ENCODE measurements at places on chromosomes 1 and 21.

DNA sequence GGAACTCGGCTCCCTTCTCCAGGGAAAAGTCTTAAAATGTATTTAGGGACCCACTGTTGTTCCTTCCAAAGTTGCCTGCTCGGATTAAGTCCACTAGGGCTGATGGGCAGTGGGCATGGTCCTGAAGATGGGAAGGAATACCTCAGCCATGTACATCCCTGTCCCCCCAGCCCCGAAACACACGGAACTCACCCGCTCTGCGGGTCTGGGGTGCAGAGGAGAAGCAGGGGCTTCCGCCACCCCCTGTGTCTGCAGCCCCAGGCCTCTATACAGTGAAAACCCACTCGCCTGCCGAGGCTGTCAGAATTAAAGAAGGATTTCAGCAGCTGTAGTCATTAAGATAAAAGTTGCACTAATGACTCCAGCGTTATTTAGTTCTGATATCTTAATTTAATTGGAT is 212.6 kb upstream of the VAMP3 start:
- no peak for DNase-seq

- no peak for DNase-seq
These were observed 6.8 kb upstream of the RNF223 start for GRCh38 chr1:1080951-1081310.

GRCh38 chr21:35489389-35489980 is 440.4 kb upstream of the RUNX1 start:
- no peak for DNase-seq

- no peak for DNase-seq
These were observed 240.8 kb upstream of the FGGY start for GRCh38 chr1:59055908-59056719.

- no peak for DNase-seq
These were observed 8.4 kb downstream of the LRP8 start for GRCh38 chr1:53319296-53320101.

- no peak for DNase-seq
These were observed 245.4 kb downstream of the SMYD3 start for GRCh38 chr1:246261639-246262038.

DNA sequence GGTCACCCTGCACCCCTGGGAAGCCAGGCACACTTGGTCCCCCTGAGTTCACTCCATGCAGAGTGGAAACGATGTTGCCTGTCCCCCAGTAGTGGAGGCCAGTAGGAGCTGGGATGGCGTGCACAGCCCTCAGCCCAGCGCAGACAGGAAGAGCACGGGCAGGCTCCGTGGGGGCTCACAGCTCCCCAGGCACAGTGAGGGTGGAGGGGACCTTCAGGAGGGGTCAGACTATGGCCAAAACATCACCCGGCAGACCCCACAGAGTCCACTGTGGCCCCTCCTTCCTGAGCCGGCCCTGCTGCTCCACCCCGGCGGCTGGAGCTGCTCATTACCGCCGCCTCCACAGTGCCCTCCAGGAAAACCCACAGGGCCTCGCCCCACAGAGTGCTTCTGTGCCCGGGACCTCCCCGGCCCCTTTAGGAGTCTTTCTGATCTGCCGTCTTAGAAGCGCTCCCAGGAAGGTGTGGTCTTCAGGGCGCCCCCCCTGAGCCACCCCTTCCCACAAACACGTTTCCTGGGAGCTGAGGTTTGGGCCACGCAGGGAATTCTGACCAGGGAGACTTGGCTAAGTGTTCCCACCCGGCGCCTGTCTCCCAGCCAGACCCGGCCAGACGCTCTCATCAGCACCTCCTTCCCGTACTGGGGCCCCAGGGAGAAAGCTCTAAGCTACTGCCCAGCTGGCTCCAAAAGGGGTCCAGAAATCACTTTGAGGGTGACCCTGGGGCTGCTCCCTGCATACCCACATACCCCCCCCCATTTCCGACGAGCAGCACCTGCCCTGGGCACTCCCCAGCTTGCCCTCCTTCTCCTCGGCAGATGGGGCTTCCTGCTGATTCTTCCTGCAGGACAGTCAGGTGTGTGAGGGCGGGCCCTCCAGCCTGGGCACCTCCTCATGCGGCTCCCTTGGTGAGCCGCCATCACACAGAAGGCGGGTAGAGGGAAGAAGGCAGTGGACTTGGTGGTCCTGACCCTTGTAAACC is 38.8 kb downstream of the RIPK4 start:
- no peak for DNase-seq

GRCh38 chr1:85024736-85025135 is 23.6 kb downstream of the MCOLN3 start:
- DNase-seq = no peak

DNA sequence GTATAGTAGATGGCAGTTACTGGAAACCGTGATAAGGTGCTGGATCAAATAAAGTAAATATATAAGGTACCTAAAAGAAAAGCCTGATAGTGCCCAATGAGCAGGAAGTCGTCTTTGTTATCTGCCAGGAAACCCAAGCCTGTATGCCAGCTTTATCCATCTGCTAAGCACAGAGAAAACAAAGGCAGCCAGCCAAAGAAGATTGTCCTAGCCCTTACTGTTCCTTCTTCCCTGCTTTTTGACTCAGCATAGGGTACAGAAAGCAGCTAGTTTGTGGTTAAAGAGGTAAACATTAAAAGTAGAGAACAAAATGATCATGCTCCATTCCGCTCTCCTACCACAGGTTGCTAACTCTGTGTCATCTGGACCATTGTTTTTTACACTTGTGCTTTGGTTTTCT is 10.1 kb downstream of the KRTAP22-2 start:
- DNase-seq = no peak

GRCh38 chr1:15833069-15833679 is 14.3 kb upstream of the SPEN start:
- DNase-seq = peak; percentile 59

- DNase-seq = no peak
These were observed 368.0 kb downstream of the HHAT start for GRCh38 chr1:210696709-210697108.

GRCh38 chr1:193339401-193339800 is 153.0 kb upstream of the B3GALT2 start:
- DNase-seq = no peak

DNA sequence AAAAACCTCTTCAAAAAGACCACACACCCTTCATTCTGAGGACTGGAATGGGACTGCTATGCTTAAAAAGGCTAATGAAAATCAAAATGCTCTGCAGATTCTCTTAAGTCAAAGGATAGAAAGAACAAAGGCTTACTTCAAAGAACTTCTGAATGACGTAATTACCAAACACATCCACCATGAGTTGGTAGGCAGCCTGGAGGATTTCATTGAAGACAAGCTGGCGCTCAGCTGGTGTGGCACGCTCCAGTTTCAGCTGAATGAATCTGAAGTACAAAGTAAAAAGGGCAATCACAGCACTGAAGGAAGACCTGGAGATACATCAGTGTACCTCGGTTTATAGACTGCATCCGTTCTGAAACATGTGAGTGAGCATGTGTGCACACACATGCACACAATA is 43.5 kb upstream of the SDC3 start:
- no peak for DNase-seq

DNA sequence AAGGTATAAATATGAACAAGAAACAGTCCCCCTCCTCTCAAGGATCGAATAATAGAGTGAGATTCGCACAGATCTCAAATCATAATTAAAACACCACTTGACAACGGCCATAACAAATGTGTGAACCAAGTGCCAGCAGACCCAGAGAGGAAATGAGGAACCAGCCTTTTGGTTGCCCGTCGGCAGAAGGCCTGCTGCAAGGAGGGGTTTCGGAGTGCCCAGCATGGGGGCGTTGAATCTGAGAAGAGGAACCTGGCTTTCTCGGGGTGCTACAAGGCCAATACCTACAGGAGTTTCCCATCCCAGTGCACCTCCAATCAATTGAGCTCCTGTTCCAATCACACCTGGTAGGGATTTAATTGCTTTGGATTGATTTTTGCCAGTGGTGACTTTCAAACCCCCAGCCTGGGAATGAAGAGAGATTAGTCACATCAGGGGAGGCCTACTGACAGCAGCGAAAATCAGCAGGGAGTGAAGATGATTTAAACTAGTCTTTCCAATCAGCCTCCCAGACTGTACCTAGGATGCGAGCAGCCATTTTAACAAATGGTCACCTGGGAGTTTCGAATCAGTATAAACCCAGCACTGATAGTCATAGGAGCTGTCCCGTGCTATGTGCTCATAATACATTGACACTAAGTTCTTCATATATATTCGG is 263.8 kb downstream of the KAZN start:
- DNase-seq = no peak

DNA sequence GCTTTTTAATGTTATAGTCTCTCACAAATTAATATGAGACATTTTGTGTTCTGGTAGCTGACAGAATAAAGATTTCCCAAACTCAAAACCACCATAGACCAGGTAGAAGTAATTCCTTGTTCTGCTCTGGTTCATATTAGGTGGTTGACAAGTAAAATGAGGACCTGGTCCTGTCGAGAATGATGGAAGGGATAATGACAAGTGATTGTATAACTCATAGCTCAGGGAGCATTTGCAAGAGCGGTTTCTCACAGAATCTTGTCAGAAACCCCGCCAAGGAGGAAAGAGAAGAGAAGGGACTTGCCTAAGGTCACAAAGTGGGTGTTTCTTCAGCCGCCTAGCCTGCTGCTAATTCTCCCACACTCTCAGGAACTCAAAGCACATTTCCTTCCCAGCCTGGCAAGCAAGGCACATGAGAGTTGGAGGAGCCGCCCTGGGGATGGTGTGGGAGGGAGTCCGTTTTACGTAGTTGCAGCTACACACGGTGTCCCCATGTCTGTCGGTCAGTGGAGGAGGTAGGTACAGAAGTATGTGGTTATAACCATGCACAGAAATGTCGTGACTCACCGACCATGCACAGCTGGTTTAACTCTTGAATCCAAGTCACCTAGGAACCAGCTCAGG is 46.5 kb downstream of the SAMD13 start:
- no peak for DNase-seq

DNA sequence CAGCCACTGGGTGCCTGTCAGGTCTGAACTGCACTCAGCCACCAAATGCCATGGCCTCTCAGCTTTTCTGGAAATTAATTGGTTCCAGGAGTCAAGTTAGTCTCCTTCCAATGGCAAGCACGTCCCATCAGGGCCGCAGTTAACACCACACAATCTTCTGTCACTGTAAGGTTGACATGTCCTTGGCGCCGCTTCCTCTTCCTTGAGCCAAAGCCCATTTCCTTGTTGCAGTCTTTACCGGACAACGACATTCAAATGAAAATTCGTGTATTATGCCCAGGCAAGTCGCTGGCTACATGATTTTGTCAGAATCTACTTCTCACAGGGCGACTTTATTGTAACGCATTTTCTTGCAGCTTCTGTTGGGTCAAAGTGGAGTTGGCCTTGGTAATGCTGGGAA is 430.6 kb upstream of the KAZN start:
- no peak for DNase-seq

DNA sequence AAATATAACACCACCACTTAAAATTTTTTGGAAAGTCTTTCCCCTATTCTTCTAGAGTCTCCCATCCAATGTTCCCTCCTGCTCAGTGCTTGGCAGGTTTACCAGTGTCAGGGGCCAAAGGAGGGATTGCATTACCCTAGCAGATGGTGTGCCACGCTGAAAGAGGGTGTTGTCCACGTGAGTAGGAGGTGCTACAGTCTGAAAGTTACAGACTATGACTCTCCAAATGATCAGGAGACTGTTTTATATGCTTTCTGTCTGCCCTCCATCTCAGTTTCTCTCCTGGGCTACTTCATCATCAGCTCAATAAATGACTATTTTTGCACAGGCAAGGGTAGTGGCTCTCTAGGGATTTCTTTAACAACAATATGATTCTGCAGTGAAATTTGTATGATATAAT is 31.3 kb upstream of the ANGPTL7 start:
- DNase-seq = no peak

DNA sequence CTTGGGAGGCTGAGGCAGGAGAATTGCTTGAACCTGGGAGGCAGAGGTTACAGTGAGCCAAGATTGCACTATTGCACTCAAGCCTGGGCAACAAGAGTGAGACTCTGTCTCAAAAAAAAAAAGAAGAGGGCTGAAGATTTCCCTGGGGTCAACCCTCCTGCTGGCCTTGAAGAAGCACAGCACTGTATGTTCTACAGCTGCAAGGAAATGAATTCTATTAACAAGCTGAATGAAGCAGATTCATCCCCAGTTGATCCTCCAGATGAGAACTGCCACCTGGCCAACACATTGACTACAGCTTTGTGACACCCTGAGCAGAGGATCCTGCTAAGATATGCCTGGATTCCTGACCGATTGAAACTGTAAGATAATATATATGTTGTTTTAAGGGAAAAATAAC is 129.5 kb downstream of the ADSS2 start:
- DNase-seq = no peak

DNA sequence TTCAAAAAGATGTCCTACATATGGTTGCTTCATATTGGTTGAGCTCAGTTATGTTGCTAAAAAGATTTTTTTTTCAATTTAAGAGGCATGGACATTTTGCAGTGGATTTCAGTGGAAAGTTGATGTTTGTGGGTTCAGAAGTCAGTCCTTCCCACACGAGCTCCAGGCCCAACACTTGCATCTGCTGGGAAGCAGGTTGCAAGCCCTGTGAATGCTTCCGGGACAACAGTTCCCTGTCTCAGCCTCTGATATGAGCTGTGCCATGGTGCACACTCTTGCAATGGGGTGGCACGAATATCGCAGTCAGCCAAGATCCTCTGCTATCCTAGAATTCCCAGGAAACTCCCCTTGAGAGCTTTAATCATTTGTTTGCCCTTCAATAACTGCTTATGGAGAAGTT is 30.3 kb upstream of the ABCG1 start:
- DNase-seq = no peak

DNA sequence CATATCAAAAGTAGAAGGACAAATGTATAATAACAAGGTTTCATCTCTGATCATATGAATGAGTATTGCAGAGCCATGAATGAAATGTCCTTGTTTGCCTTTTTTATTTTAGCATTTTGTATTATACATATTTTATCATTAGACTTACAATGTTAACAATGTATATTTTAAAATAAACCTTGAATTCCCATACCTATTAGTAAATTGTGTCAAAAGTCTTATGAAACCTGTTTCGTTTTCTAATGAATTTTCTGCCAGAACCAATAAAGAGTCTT is 646 bp downstream of the DNAJB4 start:
- DNase-seq = no peak

DNA sequence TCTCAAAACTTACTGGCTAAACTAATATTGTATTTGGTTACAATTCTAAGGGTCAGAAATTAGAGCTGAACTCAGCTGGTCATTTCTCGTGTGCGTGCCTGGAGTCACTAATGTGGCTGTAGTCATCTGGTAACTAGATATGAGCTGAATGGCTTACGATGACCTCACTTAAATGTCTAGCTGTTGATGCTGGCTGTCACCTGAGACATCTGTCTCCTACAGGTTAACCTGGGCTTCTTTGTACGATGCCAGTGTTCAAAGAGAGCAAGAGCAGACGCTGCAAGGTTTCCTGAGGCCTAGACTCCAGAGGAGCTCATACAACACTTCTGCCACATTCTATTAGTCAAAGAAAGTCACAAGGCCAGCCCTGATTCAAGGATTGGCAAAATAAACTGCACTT is 17.1 kb upstream of the ALG6 start:
- no peak for DNase-seq

- DNase-seq = no peak
These were observed 10.6 kb upstream of the SIM2 start for GRCh38 chr21:36688324-36688723.

GRCh38 chr1:44724296-44724954 is 6.5 kb downstream of the RNU5D-1 start:
- no peak for DNase-seq

GRCh38 chr21:16061194-16061593 is 331.4 kb downstream of the USP25 start:
- no peak for DNase-seq

Data from CD4-positive, alpha-beta T cell treated with Interleukin-2 at 100 ng/mL for 4 hours (primary cell).